ENCODE measurements at places on chromosomes 12 and 14.

- no peak for DNase-seq
These were observed 1320.5 kb downstream of the AACS start for GRCh38 chr12:126385785-126386184.

DNA sequence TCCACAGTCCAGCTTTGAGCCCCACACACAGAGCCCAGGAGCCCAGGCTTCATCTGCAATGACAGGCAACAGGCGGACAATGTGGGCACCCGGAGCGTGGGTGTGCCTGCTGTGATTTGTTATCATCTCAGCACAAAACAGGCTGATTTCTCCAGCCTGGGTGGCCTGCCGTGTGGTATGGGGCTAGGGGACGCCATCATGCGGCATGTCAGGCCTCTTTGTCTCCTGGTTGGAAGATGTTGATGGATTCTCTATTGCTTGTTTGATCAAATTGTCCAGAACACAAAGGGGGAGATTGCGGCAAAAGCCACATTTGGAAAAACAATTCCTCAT lies 147.1 kb downstream of the KIF26A start:
- no peak for DNase-seq

- no peak for DNase-seq
These were observed 109.4 kb upstream of the MYL2 start for GRCh38 chr12:111029732-111030131.

GRCh38 chr14:94521375-94522114 lies 12.3 kb upstream of the SERPINA12 start:
- no peak for DNase-seq

DNA sequence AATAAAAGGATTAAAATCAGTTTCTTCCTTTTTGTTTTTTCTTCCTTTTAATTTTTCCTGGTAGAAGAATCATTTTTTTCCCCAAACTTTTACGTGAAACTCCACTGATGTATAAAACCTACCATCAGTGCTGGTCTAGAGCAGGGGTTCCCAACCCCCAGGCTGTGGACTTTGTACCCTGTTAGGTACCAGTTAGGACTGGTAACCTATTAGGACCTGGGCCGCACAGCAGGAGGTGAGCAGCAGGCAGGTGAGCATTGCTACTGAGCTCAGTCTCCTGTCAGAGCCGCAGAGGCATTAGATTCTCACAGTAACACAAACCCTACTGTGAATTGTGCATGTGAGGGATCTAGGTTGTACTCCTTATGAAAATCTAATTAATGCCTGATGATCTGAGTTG lies 10.1 kb downstream of the SMCO2 start:
- DNase-seq, result no peak

DNA sequence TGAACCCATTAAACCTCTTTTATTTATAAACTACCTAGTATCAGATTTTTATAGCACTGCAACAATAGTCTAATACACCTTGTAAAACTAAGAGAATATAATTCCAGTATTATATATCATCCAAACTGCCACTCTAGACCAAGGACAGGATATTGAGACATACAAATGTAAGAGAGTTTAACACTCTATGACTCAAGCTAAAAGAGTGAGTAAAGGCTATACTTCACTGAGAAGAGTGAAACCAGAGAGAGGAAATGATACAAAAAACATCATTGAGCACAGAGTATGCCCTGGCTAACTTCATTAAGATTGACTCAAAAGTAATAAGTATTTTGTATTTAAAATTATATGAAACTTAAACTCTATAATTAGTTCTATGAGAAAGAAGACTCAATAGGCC lies 1951.9 kb upstream of the SEL1L start:
- no peak for DNase-seq

DNA sequence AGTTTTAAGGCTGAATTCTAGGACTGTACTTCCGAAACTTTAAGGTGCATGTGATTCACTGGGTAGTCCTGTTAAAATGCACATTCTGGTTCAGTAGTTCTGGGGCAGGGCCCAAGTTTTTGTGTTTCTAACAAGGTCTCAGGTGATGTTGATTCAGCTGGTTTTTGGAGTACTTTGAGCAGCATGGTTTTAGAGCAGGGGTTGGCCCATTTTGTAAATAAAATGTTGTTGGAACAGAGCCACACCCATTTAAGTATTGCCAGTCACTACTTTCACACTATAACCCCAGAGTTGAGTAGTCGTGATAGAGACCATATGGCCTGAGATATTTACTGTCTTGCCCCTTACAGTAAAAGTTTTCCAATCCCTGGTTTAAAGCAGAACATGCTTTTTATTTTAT lies 111.3 kb downstream of the SYNE2 start:
- DNase-seq, result no peak

DNA sequence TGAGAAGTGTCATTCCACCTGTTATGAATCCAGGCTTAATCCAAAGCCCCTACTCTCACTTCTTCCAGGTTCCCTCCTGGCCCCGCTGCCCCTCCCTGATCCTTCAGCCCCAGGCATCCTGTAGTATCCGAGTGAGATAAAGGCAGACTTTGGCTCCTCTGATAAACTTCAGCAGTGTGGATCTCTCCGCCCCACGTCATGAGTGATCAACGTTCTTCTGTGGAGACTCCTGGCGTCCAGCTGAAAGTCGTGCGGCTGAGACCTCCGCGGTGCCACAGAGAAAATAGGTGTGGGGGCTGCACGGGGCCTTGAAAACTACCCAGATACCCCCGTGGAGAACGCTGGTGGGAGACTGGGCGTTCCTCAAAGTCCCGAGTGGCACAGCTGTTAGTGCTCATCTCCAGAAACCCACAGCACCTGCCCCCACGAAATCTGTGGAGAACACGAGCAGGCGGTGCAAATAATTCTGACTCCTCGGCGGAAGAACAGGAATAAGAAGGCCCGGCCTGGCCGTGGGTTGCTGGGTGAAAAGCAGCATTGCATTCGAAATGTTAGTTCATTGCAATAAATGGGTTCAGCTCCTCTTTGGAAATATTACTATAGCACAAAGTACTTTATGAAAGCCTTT lies 180.0 kb upstream of the RGS6 start:
- DNase-seq, result no peak

DNA sequence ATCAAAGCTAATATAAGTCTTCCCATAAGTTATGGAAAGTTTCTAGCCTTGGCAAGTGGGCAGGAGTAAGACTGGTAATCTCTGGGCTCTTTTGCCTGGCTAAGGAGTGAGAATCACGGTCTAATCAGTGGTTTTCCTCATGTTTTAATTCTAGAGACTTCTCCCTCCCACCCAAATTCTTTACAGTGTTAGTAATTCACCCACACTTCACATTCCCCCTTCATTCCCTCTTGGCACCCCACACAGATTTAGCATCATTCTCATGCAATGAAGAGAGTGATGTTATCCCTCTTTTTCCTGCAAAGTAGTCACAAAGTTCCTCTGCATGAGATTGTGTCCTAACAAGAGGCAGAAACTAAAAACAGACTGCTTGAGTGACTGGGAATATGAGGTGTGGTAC lies 28.6 kb upstream of the CACNA2D4 start:
- DNase-seq, result no peak

DNA sequence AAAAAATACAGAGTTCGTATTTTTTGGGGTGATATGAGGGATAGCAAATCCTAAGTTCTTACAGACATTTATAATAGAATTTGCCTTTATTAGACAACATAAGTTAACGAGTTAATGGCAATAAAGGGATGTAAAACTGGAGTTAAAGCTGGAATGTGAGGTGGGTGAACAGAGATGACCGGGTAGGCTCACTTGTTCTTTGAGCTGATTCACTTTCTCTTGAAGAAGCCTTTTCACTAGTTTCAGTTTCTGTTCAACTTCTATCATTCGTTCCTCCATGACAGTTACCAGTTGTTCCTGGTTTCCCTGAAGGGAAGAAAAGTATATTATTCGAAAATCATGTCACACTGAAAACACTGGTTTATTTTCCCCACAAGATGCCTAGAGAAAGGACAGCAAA lies 57.7 kb upstream of the SAV1 start:
- DNase-seq, result no peak

GRCh38 chr14:59274991-59275391 lies 86.5 kb downstream of the DAAM1 start:
- no peak for DNase-seq

- peak; percentile 95 for DNase-seq
These were observed 14.7 kb downstream of the SERPINA1 start for GRCh38 chr14:94373708-94374107.

- DNase-seq, result no peak
These were observed 111.3 kb upstream of the SLC16A7 start for GRCh38 chr12:59484575-59484974.

DNA sequence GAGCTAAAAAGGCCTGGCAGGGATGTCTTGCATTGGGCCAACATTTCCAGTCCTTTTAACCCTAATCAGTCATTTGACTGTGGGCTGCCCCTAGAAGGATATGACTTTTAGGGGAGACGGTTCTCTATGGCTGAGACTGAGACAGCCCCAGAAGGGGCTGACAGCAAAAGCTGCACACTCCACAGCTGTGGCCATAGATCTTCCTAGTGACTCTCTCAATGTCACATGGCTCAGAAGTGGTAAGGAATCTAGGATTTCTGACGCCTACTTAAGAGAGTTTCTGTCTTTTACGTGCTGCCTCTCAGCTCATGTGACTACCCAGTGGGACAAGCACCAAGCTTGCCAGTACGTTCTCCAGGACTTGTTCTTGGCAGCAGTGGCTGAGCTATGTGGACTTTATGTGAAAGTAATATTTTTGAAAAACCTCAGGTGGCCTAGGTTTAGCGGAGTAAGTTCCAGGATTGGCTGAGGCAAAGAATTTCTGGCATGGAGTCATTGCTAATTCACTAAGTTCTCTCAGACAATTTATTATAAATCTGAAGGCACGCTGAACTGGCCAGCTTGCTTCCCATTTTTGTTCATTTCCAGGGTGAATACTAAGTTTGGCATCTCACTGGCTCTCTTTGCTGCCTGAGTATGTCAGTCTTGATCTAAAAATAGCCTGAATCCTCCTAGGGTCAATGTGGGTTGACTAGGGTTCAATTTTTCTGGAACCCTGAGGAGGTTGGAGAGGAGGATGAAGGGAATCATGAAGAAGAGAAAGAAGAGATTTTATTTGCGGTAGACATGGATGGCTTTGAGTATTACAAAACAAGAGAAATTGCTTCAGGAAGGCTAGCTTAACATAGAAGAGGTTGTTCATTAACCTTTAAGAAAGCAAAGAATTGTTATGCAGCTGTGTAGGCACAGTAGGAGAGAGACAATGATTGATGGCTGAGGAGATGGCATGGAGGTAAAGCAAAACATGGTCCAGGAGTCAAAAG lies 271.8 kb downstream of the AEBP2 start:
- no peak for DNase-seq

DNA sequence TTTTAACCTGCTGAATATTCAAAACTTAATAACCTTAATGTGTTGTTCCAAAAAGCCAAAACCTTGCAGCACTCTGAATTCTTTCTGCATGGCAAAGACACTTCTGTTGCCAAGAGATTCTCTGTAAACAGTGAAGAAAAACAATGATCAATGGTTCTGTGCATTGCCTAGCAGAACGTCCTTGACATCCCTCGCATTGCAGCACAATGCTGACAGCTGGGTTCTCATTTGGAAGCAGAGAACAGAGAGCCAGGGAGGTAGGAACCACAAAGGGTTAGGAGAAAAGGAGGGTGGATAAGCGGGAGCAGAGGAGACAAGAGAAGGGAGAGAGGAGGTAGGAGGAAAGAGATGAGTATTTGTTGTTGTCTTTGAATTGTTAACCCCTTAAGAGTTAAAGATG lies 501.1 kb downstream of the NAV3 start:
- DNase-seq, result no peak

DNA sequence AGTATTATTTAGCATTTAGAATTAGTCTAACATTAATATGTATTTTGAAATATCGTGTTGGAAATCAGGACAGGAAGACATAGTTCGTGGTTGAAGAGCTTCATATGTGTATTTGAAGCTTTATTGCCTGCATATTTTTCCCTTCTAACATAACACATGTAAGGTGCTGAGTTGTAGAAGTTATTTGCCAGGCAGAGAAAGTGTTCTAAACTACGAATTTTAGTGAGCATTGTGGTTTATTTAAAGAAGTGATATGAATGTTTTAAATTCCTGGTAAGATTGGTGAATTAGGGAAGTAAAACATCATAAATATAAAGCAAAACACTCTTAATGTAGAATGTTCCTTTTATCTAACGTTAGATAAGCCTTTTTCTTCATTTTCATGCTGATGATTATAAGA lies 2.5 kb downstream of the RASSF3 start:
- DNase-seq, result no peak

DNA sequence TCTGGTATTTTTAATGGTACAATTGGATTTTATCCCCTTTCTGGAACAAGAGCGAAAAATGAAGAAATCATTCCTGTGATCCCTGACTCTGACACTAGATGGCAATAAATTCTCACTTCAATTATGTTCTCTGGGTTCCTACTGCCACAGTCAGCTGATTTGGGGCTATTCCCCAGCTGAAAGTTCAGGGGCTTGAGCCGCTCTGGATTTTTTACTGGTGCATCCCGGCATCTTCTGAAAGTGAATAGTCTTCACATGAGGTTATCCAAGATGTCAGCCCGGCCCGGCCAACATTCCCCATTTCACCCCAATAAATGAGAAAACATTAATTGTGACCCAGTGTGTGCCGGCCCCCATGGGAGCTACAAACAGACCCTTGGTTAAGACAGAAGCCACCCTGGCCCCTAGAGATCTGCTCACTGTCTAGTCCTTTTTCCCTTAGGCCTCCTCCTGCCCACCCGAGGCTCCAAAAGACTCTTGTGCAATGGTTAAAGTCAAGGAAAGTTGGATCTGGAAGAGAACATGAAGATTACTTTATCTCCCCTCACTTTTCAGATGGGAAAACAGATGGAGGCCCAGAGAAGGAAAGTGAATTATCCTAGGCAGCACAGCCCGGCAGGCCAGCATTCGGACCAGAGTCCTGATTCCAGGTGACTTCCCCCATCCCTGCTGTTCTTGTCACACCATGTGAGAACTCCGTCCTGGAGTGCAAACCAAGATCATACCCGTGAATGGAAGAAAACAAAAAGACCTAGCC lies 20.8 kb downstream of the CKAP4 start:
- peak; percentile 84 for DNase-seq

DNA sequence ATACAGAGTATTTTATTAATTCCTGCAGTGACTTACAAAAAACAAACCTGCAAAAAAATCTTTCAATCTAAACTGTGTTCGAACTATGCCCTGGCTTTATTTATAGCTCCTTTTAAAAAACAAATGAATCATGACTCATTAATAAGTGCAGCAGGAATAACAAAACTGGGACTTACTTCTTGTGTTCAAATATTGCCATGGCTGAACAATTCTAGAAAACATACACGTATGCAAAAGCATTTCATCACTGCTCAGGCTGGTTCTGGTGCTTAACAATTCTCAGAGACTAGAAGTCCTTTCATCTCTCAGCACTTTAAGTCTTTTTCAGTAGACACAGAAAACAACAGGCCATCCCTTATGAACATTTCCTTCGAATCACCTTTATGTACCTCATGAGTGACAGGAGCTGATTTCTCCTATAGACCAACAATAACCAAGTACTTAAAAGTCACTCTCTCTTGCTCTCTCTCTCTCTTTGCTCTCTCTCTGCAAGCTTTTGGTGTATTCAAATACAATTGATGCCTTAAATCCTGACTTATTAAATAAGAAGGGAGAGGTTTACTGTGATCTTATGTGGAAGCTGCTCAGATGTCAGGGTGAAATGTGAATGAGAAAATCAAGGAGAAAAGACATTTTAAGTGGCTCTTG lies 268.8 kb downstream of the TTC8 start:
- no peak for DNase-seq
